Chondrocyte (in vitro differentiated cells): ENCODE measurements at places on chromosomes 16 and 17. TPM values are rescaled to one million over a fixed set of nuclear protein-coding genes. Genes with fewer than 3 reads are reported as not detected.

TMEM88 gene
- total RNA-seq, result 1.6 to 1.9 TPM (median 1.8 TPM) in 3 replicates

- H3K4me1 ChIP-seq, result peaks cover 24% of the 10 kb centered on the region
- peak; percentile 83 for DNase-seq
- no peak overlapping the region for H3K27ac ChIP-seq
- H3K36me3 ChIP-seq, result no peaks in the 10 kb centered on the region
- no peak overlapping the region for H3K4me3 ChIP-seq
- H3K27me3 ChIP-seq, result no peaks in the 10 kb centered on the region
These were observed 2.3 kb upstream of the CCNF start for GRCh38 chr16:2426941-2427361.

DNA sequence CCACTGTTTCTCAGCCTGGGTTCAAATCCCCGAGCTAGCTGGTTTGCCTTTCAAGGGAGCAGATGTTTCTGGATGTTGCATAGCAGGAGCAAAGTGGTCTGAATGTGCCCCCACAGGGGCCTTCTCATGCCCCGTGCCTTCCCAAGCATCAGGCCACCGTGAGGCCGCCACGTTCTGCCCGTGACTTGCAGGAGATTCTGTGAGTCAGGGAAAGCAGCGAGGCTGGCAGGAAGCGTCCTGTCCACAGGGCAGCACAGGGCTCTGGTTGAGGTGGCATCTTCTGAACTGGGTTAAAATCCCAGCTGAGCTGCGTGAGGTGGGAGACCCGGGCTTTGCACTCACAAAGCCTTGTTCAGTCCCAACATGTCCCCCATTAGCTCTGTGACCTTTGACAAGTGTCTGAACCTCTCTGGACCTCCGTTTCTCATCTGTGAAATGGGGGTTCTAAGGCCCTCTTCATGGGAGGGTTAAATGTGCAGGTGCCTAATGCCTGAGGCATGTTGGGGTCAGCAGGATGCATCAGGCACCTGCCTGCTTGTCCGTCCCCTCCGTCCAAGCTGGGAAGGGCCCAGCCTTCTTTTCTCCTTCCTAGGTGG is 94.8 kb upstream of the PLCG2 start:
- no peak for DNase-seq
- no peak overlapping the region for H3K27ac ChIP-seq
- no peaks in the 10 kb centered on the region for H3K27me3 ChIP-seq
- H3K36me3 ChIP-seq, result peaks cover 2% of the 10 kb centered on the region

DNA sequence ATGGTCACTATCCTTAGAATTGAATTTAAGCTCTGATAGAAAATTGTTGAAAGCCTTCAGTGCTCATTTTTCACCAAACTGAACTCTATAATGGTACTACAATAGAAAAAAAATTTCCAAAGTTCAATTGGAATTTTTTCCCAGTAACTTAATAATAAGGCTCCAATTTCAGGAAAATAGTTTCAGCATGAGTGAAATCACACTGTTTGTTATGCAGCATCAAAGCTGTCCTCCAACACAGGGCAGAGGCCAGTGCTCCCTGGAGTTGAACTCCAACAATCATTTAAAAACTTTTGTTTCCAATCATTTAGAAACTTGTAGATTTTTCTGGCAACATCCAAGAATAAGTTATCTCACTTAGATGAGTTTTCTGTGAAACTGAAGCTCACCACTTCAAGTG is 103.1 kb upstream of the HSBP1 start:
- no peak overlapping the region for H3K4me3 ChIP-seq
- no peak for DNase-seq
- no peak overlapping the region for H3K27ac ChIP-seq
- no peaks in the 10 kb centered on the region for H3K36me3 ChIP-seq
